Liver (tissue), 10 donors: ENCODE measurements at places on chromosomes 4 and X. TPM values are rescaled to one million over a fixed set of nuclear protein-coding genes. Genes with fewer than 3 reads are reported as not detected.

GRCh38 chrX:155645180-155645579 is 32.4 kb upstream of the TMLHE start:
- no peak overlapping the region for H3K4me3 ChIP-seq
- DNase-seq, result no peak
- H3K36me3 ChIP-seq, result no peaks in the 10 kb centered on the region
- no peaks in the 10 kb centered on the region for H3K27me3 ChIP-seq

The ARX gene
- polyA plus RNA-seq, result not detected

DNA sequence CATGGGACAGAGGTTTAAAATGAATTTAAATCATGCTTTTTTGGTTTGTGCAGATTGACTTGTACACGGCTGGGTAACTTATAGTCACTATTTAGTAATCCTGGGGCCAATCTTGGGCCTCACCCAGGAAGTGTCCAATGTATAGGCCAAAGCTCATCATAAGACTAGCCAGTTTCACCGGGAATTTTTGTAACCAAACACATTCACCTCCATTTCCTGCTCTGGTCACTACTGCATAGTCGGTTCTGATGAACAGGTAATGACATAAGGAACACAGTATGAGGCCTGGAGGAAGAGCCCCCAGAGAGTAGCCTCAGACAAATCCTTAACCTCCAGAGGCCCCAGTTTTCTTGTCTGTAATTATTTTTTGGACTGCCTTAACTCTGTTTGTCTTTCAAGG is 81.9 kb downstream of the HPRT1 start:
- no peaks in the 10 kb centered on the region for H3K36me3 ChIP-seq
- H3K4me3 ChIP-seq, result no peak overlapping the region
- no peak overlapping the region for H3K27ac ChIP-seq
- H3K27me3 ChIP-seq, result peaks cover 2% of the 10 kb centered on the region
- DNase-seq, result no peak

- no peaks in the 10 kb centered on the region for H3K4me1 ChIP-seq
- H3K27me3 ChIP-seq, result no peaks in the 10 kb centered on the region
- no peak overlapping the region for H3K27ac ChIP-seq
- no peak overlapping the region for H3K4me3 ChIP-seq
- no peaks in the 10 kb centered on the region for H3K36me3 ChIP-seq
- DNase-seq, result no peak
Observed at GRCh38 chr4:54395013-54395527, 166.0 kb downstream of the PDGFRA start.

The EPGN gene
- polyA plus RNA-seq, result not detected

- H3K27ac ChIP-seq, result no peak overlapping the region
- no peak for DNase-seq
- no peaks in the 10 kb centered on the region for H3K36me3 ChIP-seq
- H3K4me1 ChIP-seq, result no peaks in the 10 kb centered on the region
- no peak overlapping the region for H3K4me3 ChIP-seq
Observed at GRCh38 chrX:133892337-133892736, 93.1 kb downstream of the GPC3 start.

The FREM3 gene
- not detected for polyA plus RNA-seq

DNA sequence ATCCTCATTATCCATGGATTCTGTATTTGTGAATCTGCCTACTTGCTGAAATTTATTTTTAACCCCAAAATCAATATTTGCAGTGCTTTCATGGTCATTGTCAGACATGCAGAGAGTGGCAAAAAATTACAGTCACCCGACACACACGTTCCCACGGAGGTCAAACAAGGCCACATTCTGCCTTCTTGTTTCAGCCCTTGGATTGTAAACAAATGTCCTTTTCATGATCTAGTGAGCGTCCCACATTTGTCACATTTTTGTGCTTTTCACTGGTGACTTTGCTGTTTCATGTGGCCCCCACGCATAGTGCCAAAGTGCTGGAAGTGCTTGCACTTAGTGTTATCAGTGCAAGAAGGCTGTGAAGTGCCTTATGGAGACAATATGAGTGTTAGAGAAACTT is 45.0 kb downstream of the SOD3 start:
- H3K4me3 ChIP-seq, result no peak overlapping the region
- no peaks in the 10 kb centered on the region for H3K4me1 ChIP-seq
- peaks cover 8% of the 10 kb centered on the region for H3K36me3 ChIP-seq
- DNase-seq, result no peak
- no peaks in the 10 kb centered on the region for H3K27me3 ChIP-seq
- H3K27ac ChIP-seq, result no peak overlapping the region

DNA sequence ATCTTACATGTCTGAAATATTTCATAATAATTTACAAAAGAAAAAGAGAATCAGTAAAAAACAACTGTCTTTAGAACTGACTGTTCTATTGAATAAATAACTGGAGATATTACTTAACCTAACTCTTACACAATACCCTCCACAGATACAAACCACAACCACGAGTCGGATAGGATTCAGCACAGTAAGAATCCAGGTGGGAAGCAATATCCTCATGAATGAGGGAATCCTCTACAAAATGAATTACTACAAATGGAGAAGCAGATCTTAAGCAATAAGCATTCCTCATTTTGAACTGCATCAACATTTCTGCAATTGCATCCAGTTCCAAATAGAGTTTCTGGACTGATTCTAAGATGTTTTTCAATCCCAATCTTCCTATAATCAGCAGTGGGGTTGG is 227.1 kb downstream of the SH2D1A start:
- H3K36me3 ChIP-seq, result no peaks in the 10 kb centered on the region
- no peak for DNase-seq
- no peak overlapping the region for H3K4me3 ChIP-seq
- H3K27me3 ChIP-seq, result no peaks in the 10 kb centered on the region
- no peak overlapping the region for H3K27ac ChIP-seq

The AMOT gene
- polyA plus RNA-seq, result 1.1 TPM

- H3K4me3 ChIP-seq, result no peak overlapping the region
- no peak overlapping the region for H3K27ac ChIP-seq
- no peaks in the 10 kb centered on the region for H3K4me1 ChIP-seq
- H3K36me3 ChIP-seq, result no peaks in the 10 kb centered on the region
Observed at GRCh38 chr4:95289028-95289634, 259.6 kb downstream of the UNC5C start.

GRCh38 chr4:101192244-101192643 is 155.1 kb downstream of the PPP3CA start:
- DNase-seq, result no peak
- H3K36me3 ChIP-seq, result no peaks in the 10 kb centered on the region
- H3K27ac ChIP-seq, result peak overlapping the region; percentile 71
- no peaks in the 10 kb centered on the region for H3K27me3 ChIP-seq
- H3K4me1 ChIP-seq, result peaks cover 24% of the 10 kb centered on the region

DNA sequence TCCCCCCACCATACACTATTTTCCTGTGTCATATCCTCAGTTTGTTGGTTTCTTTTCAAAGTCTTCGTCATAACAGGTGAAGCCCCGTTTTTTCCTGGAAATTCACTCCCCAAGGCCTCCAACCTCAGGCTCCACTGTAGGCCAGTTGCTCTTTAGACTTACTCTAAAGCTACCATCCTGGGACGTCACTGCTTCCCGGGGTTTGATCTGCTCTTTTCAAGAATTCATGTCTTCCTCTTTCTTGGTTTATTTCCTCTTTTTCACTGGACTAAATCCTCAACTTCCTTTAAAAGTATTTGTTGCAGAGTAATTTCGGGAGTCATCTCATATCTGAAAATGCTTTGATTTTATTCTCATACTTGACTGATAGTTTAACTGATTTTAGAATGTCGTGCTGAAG is 6.5 kb upstream of the SERTM2 start:
- H3K4me1 ChIP-seq, result no peaks in the 10 kb centered on the region
- H3K27ac ChIP-seq, result no peak overlapping the region
- H3K36me3 ChIP-seq, result no peaks in the 10 kb centered on the region

DNA sequence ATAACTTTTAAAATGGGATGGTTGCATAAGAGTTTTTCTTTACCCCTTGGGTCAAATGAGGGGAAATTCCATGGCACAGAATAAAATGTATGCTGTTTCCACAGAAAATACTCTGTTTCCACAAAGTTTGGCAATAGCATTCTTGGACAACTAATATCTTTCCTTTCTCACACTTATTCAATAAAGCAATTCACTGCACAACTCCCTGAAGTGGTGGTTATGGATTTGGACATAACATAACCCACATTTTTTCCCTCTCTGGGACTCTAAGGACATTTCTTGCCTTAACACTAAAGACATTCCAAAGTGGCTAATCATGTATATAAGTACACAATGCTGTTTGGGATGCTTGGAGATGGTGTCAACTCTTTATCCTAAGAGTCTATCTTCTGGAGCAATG is 51.7 kb upstream of the GPM6B start:
- no peak overlapping the region for H3K27ac ChIP-seq
- no peaks in the 10 kb centered on the region for H3K36me3 ChIP-seq
- H3K27me3 ChIP-seq, result peaks cover 3% of the 10 kb centered on the region
- no peak for DNase-seq
- H3K4me3 ChIP-seq, result no peak overlapping the region
- no peaks in the 10 kb centered on the region for H3K4me1 ChIP-seq

The PRRG3 gene
- 0.01 TPM for polyA plus RNA-seq

DNA sequence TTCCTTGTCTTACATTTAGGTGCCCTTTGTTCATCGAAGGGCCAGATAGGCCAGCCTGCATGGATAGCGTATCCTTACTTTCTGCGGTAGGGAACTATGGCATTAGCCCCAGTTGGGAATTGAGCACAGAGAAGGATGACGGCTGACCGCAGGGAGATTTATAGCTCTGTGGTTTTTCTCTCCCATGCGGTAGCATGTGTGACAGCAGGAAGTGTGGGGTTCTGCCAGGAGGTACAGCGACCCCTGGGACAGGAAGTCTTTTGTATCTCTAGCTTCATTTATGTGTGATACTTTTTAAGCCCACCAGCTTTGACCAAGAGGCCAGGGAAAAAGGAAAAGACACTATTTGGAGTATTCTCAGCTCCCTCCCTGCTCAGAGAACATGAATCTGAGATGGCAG is 33.1 kb downstream of the GAB3 start:
- DNase-seq, result no peak
- no peaks in the 10 kb centered on the region for H3K36me3 ChIP-seq
- no peak overlapping the region for H3K27ac ChIP-seq
- H3K4me3 ChIP-seq, result no peak overlapping the region
- no peaks in the 10 kb centered on the region for H3K4me1 ChIP-seq

The CTAG1A gene
- not detected for polyA plus RNA-seq

DNA sequence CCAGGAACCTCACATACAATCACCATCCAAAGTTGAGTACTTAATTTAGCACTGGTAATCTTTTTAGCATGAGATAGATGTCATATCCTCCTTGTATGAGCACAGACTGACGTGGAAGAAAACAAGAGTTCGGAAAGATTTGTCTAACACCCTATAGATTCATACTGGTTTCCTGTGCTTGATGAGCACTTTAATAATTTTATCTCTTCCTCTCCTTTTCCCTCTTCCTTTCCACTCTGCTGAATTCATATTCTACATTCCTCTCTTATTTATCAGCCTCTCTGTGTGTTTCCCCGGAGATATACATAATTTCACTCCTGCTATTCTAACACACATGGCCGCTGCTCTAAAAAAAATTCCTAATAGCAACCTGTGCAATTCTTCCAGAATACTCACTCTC is 273.9 kb downstream of the AFF2 start:
- H3K27ac ChIP-seq, result no peak overlapping the region
- no peak for DNase-seq
- H3K4me1 ChIP-seq, result no peaks in the 10 kb centered on the region
- no peaks in the 10 kb centered on the region for H3K36me3 ChIP-seq
- no peaks in the 10 kb centered on the region for H3K27me3 ChIP-seq

The FAM9C gene
- polyA plus RNA-seq, result not detected

GRCh38 chr4:109302361-109303139 is at the start of gene COL25A1:
Gene COL25A1, minus strand, starts transcription at chr4:109302658.
- H3K4me3 ChIP-seq, result peak within 1 kb of the TSS; percentile 59
- H3K36me3 ChIP-seq, result no peaks in the 10 kb centered on the region
- peaks cover 16% of the 10 kb centered on the region for H3K4me1 ChIP-seq

DNA sequence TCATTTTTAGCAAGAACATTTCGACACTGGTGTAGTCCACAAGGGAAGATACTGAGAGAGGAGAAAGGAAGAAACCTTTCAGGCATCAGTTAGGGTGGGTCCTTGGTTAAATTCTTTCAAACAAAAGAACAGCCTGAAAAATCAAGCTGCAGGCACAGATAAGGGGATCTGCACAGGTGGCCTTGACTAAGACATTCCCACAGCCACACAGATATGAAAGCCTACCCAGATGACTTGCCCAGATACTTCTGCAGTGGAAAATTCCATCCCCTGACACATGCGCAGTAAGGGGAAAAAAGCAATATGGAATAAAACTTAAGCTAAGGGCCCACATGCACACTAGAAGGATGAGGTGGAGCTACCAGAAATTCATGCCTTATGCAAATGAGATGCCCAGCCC is 8.9 kb upstream of the TMEM165 start:
- H3K27ac ChIP-seq, result no peak overlapping the region
- no peaks in the 10 kb centered on the region for H3K36me3 ChIP-seq
- H3K4me1 ChIP-seq, result no peaks in the 10 kb centered on the region
- H3K27me3 ChIP-seq, result no peaks in the 10 kb centered on the region

The CCDC149 gene
- polyA plus RNA-seq, result 4.3 TPM

- H3K27ac ChIP-seq, result peak overlapping the region; percentile 79
- H3K36me3 ChIP-seq, result peaks cover 19% of the 10 kb centered on the region
- no peak overlapping the region for H3K4me3 ChIP-seq
- H3K27me3 ChIP-seq, result no peaks in the 10 kb centered on the region
Observed at GRCh38 chr4:3207531-3208037, 41.4 kb upstream of the MSANTD1 start.

The HTRA3 gene
- 1.1 TPM for polyA plus RNA-seq

The PCSK1N gene
- 1.8 TPM for polyA plus RNA-seq
